ENCODE measurements at places on chromosomes 6 and 20.

DNA sequence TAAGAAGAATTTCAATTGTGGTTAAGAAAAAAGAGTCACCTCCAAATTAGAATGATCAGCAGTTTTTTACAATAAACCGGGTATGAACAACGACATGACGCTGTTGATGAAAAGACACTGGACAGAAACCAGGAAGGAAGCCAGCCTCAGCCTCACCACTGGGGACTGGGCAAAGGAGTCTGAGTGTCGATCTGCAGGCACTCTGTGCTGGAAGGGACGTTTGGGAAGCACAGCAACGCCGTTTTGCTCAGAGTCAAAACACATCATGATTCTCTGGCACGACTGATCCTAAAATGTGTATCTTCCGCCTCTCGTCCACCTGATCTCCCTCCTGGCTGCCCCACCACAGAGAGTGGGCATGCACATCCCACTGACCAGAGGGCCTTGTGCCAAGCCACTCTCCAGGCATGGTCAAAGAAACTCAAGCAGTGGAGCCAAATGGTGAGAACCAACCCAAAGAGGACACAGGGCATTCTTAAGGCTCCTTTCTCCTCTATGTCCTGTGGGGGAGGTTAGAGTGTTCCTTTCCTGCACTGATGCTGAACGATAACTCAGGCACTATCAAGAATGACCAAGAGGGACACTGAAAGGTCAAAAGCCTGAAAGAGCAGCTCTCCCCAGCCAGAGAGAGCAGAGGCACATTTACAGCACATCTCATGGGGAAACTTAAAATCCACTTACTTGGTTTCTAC, 68.8 kb downstream of the AGPAT4 start:
- DNase-seq = no peak

DNA sequence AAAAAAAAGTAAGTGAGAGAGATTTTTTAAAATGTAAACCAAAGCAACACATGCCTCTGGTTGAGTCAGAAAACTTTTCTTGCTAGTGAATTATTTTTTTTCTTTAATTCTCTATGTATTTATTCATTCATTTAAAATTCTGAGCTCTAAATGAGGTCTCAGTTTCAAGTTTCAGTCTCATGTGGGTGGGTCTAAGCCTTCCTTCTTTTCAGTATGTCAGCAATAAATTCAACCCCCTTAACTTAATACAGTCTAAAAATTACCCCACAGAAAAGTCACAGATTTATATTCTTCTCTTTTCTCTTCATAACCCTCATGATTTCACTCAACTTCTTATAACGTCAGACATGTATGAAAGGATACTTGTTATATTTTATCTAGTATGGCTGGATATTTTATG, 663.3 kb upstream of the PTCHD4 start:
- DNase-seq = no peak

- DNase-seq = no peak
Measured at GRCh38 chr6:166957805-166958076, 1.4 kb upstream of the RNASET2 start.

DNA sequence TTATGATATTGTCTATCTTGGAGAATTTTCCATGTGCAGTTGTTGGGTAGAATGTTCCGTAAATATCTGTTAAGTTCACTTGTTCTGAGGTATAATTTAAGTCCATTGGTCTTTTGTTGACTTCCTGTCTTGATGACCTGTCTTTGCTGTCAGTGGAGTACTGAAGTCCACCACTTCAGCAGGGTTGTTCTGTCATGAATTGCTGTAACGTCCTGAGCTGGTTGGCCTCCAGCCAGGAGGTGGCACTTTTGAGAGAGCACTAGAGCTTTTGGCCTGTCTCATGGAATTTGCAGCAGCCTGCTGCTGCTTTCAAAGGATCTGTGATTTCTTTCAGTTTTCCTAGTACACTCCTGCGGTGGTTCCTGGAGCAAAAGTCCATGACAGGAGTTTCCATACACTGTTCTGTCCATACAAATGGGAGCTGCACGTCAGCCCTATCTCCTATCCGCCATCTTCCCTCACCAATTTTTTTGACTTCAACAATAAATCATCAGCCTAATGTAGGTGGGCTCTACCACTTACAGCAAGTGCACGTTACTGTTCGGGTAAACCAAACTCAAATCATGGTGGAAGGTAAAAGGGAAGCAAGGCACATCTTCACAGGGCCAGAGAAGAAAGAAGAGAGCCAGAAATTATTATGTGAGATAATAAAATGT, 46.9 kb upstream of the TRERF1 start:
- DNase-seq = no peak

- DNase-seq = no peak
Measured at GRCh38 chr20:25991051-25991755, 294.6 kb upstream of the ZNF337 start.

GRCh38 chr6:170035901-170036304, 255.0 kb downstream of the DLL1 start:
- no peak for DNase-seq

DNA sequence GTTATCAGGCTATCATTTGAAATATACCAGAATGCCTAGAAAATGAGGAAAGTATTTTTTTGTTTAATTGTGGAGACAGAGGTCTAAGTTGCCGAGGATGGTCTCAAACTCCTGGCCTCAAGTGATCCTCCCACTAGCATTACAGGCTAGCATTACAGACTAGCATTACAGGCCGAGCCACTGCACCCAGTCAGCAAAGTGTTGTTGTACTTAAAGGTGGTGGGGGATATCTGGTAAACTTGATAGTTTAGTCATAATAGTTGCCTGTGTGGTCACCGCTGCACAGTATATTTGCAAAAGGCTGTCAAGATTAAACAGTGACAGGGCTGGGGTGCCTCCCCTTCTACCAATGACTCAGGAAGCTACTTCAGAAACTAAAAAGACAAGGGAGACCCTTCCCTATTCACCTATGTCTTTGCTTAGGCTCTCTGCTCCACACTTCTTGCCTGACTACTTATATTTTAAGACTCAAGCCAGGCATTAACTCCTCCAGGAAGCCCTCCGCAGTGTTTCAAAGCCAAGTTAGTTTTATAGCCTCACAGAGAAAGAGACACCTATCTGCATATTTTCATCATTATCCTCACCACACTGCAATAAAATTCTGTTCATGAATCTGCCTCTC, 3.1 kb upstream of the AKIRIN2 start:
- DNase-seq = peak; percentile 80

DNA sequence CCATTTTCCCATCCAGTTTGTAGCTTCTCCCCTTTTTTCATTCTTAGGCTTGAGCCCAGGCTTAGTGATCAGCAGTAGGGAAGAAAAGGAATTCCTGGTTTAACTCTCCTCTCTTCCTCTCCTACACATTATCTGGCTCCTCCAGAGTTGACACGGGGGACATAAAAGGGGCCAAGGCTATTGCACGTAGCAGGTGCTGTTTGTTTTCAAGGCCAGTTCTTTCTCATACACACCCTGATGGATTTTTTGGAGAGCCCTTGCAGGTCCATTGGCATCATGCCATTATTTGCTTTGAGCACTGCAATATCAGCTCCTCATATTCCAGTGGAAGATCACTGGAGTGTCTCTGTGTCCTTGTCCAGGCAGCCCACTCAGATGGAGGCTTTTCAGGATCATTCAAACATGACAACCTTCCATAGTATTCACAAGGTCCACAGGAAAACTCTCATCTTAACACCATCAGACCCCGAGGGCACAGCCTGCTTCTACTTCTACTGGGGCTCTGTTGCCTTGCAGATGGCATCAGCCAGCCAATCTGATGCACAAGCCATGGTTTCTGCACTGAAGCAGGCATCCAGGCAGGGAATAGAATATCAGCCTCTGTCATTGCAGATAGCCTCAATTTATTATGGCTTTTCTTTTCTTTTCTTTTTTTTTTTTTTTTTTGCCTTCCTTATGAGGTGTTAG, 18.8 kb downstream of the PLCB4 start:
- no peak for DNase-seq

- DNase-seq = no peak
Measured at GRCh38 chr20:14820771-14821170, 483.4 kb upstream of the FLRT3 start.

DNA sequence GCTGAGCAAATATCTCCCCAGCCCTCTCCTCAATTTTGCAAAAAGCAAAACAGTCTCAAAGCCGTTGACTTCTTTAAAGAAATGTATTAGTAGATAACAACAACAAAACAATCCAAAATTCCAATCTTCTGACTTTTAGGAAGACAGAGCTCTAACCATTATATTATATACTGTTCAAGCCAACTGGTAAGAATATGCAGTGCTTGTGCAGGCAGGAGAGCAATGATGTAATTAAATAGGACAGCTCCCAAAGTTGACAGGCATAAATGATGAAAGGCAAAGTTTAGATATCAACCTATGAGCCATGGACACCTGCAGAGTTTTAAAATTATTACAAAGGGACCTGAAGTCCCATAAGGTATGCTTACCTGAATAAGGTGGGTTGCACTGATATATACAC, 16.6 kb upstream of the CEP85L start:
- DNase-seq = no peak

GRCh38 chr6:87630746-87631145, 40.8 kb downstream of the ORC3 start:
- DNase-seq = no peak

GRCh38 chr6:159077123-159077522, 32.3 kb upstream of the TAGAP start:
- peak; percentile 58 for DNase-seq

DNA sequence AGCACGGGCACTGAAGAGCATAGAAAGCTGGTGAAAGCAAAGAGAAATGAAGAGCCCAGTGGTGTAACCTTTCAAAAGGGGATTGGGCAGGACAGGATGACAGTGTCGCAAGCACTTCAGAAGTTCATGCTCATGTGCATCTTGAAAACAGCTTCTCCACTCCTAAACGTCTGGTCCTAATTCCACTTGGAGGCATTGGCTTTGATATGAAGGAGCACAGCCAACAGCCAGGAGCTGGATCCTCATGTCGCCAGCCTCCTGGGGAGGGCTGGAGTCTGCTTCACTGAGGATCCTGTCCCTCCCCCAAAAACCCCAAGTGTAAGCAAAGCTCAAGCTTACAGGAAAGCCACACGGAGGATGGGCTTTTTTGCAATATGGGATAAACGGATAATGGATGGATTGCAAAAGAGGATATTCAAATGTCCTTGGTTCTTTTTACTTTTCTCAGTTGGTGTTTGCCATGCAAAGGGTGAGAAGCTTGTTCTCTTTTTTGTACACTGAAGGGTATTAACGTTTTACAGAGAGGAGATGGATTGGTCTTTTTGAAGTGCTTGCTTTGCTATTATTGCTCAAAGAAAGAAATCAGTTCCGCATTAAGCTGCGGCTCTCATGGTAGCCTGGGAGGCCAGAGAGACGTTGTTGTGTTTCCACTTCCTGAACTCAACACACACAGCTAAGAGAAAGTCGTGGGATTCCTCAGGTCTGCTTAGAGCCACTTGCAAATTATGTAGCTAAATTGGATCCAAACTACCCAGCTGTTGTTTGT, 92.2 kb downstream of the SIM1 start:
- no peak for DNase-seq

- no peak for DNase-seq
Measured at GRCh38 chr20:21801193-21801592, 95.7 kb downstream of the PAX1 start.

DNA sequence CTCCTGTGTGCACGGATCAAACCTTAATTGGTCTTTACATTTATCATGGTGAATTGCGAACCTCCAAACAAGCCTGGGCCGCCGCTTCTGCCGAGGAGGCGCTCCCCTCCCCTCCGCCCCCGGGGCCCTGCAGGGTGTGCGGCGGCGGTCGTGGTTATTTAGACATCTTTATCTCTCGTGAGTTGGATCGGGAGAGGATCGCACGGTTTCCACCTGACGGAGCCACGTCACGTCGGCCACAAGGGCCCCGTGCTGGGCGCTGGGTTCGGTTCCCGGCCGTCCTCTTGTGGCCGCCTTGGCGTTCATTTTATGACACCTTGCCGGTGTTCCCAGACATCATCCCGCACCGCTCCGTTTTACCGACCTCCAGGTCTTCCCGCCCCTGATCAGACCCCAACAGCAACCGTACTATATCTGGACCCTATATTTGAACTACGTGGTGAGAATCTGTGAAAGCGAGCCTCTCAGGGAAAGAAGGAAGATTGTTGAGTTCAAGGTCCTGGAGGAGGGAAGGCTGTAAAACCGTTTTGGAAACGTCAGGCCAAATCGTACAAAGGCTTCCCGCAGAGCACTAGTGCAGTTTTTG, 1.3 kb upstream of the CNR1 start:
- peak; percentile 41 for DNase-seq

DNA sequence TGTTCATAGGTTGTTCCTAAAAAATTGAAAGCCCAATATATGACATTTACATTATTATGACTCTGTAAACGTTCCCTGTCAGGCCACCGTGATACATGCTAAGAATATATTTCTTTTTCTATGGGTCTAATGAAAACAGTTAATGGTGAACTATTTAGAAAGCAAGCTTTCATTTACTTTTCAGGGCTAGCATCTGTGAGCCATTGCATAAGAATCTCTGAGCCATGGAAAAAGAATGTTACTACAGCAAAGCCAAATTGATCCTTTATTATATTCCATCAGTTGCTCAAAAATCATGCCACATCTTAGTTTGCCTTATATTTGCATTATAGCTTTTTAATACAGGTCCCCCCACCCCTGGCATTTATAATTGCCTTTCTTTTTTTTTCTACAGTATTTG, 275.5 kb downstream of the ZFAND3 start:
- no peak for DNase-seq

DNA sequence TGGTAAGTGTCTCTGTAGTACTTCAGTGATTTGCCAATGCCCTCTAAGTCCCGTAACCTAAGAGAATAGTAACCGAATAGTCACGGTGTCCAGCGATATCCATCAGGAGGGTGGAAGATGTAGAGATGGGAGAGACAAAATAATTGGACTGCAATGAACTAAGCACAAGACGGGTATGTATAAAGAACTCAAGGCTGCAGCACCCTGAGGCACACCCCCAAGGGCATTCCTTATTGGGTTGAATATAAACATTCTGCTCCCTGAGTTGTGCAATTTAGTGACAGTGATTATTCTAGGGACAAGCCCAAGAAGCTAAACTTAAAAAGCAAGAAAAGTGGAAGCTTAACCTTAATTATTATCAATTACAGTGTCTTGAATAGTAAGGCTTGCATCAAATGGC, 14.6 kb downstream of the DST start:
- DNase-seq = no peak

DNA sequence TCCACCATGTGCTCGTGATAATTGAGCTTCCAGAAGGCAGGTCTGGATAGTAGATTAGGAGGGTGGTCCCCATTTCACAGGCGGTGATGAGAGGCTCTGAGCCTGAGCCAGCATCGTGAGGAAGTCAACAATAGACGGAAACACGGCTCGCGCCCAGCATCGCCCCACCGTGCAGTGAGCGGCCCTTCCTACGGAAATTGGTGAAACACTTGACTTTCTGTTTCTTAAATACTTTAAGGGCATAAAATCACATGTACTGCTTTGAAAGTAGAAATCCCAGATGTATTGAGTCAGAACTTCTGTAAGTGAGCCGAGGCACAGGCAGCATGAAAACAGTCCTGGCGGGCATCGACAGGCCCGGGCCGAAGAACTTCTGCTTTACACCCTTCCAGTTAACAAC, 4.3 kb upstream of the KIF25 start:
- no peak for DNase-seq

All from activated CD4-positive, alpha-beta T cell treated with anti-CD3 and anti-CD28 coated beads for 36 hours (primary cell).